A549 (cell line): ENCODE measurements at places on chromosomes 11 and 22. TPM values are rescaled to one million over a fixed set of nuclear protein-coding genes. Genes with fewer than 3 reads are reported as not detected.
A peak's percentile ranks its signal among the peaks of the same experiment; 100 is the strongest.

The CTSW gene
- polyA plus RNA-seq, result not detected in 3 replicates

The LAYN gene
- polyA plus RNA-seq, result 9.0 to 12.2 TPM (median 12.0 TPM) in 3 replicates

- DNase-seq, result no peak
These were observed 45.3 kb downstream of the MICAL2 start for GRCh38 chr11:12155696-12156095.

DNA sequence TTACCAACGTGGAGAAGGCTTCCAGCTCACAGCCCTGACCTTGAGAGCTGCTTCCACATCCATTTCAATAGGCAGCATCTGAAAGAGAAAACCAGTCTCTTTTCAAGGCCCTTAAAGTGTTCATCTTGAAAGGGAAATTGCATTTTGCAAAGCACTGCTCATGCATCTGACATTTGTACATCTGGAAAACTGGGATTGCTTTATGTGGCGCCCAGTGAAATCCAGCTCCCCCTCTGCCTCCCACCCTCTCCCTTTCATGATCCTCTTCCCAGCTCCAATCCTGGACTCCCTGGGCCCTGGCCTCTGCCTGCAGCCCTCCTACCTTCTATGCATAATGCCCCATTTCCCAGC, 17.4 kb downstream of the TP53AIP1 start:
- no peak for DNase-seq

GRCh38 chr11:113188371-113188834, 126.0 kb upstream of the TTC12 start:
- DNase-seq, result peak; percentile 25

GRCh38 chr11:110000031-110000502, 93.1 kb upstream of the ZC3H12C start:
- peak; percentile 38 for DNase-seq
